ENCODE measurements at places on chromosomes 6 and 20.

DNA sequence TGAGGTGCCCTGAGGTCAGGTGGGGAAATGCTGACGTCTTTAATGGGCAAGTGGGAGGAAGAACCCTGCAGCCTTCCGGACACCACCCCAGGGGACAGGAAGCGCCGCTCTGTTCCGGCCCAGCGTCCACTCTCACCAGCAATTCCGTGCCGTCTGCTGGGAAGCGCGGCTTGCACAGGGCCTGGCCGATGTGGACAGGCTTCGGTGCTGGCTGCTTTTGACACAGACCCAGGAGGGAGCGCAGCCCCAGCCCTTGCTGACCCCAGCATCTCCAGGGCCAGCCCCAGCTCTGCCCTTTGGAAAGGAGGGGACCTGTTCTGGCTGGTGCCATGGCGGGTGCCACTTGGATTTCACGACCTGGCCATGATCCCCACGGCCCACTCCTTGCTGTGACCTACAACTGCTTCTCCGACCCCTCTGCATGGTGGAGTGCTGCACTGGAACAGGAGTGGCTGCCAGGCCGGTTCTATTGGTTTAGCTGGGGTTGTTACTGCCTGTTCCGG lies 123.2 kb downstream of the DLL1 start:
- no peak for DNase-seq

- no peak for DNase-seq
Observed at GRCh38 chr6:66226109-66226508, 519.1 kb upstream of the EYS start.

DNA sequence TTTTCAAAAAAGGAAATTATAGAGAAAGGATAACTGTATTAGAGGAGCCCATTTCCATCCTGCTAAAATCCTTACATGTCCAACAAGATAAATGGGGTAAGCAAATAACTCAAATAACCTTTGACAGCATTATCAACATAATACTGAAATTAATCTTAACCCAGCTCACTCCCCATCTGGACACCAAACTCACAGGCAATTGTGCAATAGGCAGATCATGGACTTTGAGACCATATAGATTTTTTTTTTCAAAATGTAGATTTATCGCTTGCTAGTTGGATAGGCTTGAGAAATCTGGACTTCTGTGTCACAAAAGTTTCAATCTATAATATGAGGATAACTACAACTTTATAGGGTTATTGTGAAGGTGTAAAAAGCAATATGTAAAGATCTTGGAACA lies 134.4 kb upstream of the ASCC3 start:
- DNase-seq = no peak

DNA sequence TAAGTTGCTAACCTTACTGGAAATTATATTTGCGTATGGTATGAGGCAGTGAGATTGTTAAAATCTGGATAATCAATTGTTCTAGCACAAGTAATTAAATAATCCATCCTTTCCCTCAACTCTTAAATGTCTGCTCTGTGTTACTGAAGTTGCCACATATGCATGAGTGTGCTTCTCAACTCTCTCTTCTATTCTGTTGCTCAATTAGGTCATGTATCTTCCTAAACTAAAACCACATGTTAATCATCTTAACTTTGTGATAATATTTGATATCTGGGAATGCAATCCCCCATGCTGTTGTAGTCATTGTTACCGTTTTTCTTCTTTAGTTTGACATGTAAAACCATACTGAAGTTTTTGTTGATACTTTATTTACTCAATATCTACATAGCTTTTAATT lies 63.5 kb upstream of the STMND1 start:
- DNase-seq = no peak

- no peak for DNase-seq
Observed at GRCh38 chr6:15148356-15148946, 97.4 kb upstream of the JARID2 start.

GRCh38 chr6:155349956-155350355 lies 35.7 kb upstream of the TFB1M start:
- no peak for DNase-seq

- no peak for DNase-seq
Observed at GRCh38 chr6:152402791-152403190, 234.4 kb downstream of the SYNE1 start.

All from MV-4-11 (cell line).